Memory B cell (primary cell): ENCODE measurements at places on chromosomes 1 and 21.

DNA sequence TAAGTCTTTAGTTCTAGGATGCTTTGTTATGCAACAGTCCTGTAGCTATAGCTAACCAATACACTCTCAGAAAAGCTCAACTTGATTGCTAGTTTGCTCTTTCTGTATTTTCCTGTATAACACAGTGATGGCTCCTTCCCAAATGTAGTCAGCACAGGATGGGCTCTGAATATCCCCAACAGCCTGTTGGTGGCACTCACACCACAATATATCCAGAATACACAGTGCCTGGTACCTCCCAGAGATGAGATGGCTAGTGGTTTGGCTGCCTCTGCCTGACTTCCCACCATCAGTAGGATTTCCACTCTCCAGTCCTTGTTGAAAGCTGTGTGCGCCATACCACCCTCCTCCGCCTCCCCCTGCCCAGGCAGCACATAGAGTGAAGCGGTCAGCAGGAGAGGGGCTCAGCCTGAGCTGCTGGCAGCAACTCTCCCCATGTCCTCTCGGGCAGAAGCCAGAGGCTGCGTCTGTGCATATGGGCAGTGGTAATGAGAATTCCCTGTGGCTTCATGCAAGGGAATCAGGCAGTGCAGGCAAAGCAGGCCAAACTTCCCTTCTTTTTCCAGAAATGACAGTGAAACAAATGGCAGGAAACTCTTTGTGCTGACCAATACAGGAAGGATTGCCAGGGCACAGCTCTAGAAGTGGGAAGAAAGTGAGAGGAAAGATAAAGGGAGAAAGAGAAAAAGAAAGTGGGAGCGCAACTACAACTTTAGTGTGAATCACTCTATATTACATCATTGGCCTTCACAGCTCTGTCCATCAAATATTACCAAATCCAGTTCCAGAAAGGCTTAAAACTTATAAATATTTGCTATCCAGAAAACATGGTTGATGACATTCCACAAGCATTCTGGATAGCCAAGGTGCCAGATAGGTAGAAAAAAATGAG lies 49.7 kb downstream of the LMX1A start:
- DNase-seq: no peak

GRCh38 chr1:159175571-159175970 lies 4.2 kb downstream of the CADM3 start:
- DNase-seq: no peak

- no peak for DNase-seq
These were observed 50.8 kb upstream of the POU3F1 start for GRCh38 chr1:38097284-38097898.

- no peak for DNase-seq
These were observed 375.7 kb downstream of the NPHP4 start for GRCh38 chr1:5616366-5617178.

- DNase-seq: no peak
These were observed 176.2 kb downstream of the PCP4 start for GRCh38 chr21:40043423-40043822.

DNA sequence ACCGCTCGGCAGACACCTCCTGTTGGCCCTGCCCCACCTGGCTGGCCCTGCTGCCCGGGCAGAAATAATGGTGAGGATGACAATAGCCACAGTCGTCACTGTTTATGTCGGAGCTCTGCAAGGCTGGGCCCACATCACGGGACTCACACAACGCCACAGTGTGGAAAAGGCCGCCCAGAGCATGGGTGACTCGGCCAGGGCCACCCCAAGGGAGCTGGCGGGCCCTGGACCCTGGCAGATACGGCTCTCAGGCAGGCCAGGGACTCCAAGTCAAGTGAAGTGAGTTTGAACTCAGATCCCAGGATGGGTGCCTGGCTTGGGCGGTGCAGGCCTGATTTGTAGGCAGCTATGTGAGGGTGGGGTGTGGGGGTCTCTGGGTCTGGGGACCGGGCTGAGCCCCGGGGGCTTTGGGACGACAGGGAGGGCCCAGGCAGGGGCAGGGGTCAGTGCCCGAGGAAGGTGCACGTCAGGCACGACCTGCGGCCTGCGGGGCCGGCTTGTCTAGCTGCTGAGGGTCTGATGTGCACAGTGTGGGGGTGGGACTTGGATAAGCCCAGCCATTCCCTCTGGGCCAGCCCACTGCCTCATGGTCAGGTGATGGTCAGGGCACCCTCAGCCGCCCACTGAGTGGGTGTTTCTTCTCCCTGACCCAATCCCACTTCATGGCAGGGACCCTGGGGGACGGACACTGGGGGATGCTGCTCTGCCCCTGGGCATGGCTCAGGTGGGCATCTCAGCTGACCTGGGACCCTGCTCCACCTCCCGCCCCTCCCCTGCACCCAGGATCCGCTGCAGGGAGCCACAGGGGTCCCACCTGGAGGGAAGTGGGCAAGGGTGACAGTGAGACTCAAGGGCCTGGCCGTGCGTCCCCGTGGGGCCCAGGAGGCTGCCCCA lies 1.0 kb downstream of the RNF223 start:
- DNase-seq: no peak

DNA sequence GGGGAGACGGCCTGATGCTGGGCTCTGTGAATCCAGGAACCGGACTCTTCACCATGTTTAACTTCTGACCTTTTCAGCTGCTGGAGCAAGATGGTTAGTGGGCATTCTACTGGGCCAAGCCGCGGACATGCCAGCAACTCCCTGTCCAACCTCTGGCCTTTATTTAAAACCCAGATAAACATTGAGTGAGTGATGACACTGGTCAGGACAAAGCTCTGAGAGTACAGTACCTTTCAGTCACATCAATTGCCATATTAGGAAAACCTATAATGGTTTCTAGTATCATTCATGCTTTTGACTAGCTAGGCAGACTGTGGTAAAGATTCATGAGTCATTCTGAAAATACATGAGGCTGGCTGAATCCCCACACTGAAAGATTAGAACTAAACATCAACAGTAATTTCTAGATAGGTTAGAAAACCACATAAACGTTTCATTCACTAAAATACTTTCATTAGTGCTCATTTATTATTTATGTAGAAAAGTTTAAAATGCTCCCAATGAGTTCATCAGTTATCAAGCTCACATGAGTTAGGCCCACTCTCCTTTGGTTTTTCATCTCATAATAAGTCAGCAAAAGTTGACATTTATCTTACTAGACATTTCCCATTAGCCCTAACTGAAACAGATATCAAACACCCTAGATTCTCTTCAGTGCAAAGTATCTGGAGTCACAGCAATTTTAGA lies 7.1 kb upstream of the ACTA1 start:
- DNase-seq: no peak

DNA sequence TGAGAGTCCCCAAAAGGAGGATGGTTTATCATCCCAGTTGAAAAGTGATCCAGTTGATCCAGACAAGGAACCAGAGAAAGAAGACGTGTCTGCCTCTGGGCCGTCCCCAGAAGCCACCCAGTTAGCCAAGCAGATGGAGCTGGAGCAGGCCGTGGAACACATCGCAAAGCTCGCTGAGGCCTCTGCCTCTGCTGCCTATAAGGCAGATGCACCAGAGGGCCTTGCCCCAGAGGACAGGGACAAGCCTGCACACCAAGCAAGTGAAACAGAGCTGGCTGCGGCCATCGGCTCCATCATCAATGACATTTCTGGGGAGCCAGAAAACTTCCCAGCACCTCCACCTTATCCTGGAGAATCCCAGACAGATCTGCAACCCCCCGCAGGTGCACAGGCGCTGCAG lies 43.3 kb downstream of the ZBTB17 start:
- DNase-seq: no peak

DNA sequence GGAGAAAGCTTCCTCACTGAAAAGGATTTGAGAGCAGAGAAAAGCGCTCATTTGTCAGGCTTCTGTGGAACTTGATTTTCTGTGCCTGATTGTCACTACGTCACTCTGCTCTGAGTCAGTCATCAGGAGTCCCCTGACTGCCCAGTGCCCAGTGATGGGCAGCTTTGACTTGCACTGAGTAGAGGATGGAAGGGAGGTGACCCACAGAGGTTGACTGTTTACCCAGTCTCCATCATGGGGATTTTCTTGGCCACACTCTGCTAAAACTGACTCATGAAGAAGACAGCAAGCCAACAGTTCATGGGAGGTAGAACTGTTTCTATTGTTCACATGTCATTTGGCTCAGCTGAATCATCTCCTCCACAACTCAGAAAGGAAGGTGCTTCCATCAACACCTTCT lies 82.1 kb upstream of the DUSP10 start:
- no peak for DNase-seq

GRCh38 chr1:218503102-218503501 lies 158.0 kb downstream of the TGFB2 start:
- no peak for DNase-seq

GRCh38 chr1:156164125-156164831 lies 10.9 kb downstream of the SEMA4A start:
- no peak for DNase-seq

- peak; percentile 61 for DNase-seq
These were observed at the start of gene AGMAT for GRCh38 chr1:15584489-15585363. Gene AGMAT, minus strand, starts transcription at chr1:15585051. Its CDS starts 84 bp downstream, at chr1:15584967.

DNA sequence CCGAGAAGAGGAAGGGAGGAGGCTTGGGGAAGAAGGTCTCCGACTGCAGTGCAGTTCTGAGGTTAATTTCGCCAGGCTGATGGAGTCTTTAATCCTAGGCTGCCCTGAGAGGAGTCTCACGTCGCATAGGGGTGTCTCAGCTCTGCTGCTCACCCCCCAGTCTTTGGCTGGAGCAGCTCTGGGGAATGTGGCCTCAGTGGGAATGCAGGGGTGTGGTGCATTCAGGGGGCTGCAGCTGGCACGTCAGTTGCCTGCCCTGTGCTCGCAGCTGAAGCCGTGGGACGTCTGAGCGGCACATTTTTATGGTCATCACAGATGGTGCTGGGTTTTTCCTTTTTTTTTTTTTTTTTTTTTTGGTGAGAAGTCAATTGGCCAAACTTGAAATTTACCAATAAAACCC lies 38.2 kb downstream of the ACTN2 start:
- DNase-seq: no peak

- no peak for DNase-seq
These were observed 24.1 kb upstream of the SLC2A5 start for GRCh38 chr1:9093581-9093980.

DNA sequence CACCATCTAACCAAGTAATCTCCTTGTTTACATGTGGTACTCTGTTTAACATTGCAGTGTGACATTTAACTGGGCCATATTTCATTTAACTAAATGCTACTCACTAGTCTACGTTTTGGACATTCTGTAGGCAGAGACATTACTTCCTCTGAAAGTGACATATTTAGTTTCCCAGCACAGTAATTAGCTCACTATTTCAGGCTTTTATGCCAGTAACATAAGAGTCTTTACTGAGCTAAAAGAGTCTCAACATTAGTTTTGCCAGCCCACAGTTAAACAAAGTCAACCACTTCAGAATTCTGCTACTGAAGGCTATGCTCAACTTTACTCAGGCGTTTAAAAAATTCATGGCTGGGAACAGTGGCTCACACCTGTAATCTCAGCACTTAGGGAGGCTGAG lies 2.6 kb upstream of the TNFRSF9 start:
- DNase-seq: no peak

DNA sequence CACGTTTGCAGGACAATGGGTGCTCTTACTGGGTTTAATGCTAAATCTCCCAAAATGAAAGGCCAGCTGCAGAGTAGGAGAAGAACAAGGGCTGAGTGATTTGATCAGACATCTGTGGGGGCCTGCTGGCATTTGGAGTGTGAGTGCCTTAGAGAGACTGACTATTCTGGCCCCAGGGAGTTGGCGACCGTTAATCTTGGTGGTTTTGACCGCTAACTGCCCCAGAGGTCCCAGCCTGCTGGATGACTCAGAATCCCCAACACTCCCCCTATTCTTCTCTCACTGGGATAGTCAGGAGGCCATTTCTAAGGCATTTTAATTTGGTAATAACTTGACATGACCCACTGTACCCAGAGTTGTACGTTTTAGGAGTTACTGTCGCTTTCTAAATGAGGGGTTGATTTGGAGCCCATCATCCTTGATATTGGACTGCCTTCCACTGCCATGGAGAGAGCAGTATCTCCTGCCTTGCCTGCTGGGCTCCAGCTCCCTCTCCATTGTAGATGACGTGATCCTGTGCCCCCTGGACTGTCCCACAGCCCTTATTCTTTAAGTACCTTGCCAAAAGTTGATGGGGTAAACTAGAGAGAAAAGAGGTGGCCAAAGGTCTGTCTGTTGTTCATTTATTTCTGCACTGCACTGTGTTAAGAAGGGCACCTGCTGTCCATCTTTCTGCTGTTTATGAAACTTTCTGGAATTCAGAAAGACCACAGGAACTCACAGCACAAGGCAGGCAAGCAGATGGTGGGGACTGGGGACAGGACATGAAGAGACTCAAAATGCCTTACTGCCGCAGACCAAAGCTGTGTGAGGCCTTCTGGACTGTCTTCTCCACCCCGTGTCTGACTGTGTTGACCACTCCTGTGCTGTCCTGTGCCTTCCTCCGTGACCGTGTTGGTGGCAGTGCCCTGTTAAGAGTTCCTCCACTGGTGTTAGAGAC lies 98.2 kb upstream of the ARTN start:
- DNase-seq: no peak

GRCh38 chr1:181251001-181251712 lies 162.7 kb downstream of the IER5 start:
- no peak for DNase-seq

DNA sequence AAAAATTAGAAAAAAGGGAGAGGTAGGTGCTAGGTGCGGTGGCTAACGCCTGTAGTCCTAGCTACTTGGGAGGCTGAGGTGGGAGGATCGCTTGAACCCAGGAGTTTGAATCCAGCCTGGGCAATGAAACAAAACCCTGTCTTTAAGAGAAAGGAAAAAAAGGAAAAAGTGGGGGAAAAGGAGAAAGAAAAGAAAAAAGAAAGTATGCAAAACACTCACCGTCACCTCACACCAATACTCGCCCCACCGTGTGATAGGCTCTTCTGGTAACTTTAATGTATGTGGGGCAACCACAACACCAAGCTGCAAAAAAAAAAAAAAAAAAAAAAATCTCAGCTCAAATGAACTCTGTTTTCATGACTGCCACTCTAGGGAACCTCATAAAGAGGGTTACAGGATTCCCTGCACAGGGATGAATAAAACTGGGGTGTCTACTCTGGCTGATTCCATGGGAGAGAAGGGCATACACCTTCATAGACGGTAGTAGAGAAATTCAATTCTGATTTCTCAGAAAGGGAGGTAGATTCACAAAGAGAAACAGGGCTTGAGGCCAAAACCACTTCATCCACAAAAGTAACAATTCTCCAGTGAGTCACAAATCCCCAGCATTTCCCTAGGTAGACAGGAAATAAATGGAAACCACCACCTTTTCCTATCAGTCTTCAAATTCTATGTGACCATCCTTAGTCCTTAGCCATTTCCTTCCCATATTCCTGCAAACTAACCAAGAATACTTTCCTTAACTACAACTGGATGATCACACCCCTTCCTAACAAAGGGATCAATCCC lies 2.5 kb downstream of the MRPL9 start:
- no peak for DNase-seq

DNA sequence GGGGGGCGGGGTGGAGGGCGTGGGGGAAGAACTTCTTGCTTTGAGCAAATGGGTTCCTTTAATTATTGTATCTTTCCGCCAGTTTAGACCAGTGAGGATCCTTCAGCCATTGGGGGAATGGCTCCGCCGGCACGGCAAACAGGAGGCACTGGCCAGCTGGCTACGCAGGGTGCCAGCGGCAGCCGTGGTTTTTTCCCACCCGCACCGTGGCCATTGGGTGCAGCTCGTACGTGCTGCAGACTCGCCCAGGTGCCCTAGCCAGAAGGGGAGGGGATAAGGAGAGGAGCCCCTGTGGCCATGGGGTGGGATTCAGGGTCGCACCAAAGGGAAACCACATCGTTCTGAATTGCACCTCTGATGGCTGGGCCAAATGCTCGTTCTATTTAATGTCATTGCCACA lies 65.6 kb downstream of the RGSL1 start:
- no peak for DNase-seq

GRCh38 chr1:232687728-232688127 lies 57.8 kb upstream of the SIPA1L2 start:
- DNase-seq: no peak

- DNase-seq: no peak
These were observed 8.0 kb downstream of the TMEM81 start for GRCh38 chr1:205076245-205076761.
